ENCODE measurements at places on chromosomes 6 and 20. TPM values are rescaled to one million over a fixed set of nuclear protein-coding genes. Genes with fewer than 3 reads are reported as not detected.
A peak's percentile ranks its signal among the peaks of the same experiment; 100 is the strongest.

BTNL2 gene
- total RNA-seq, result not detected

GRCh38 chr6:148935705-148936435 lies 189.0 kb downstream of the UST start:
- no peaks in the 10 kb centered on the region for H3K36me3 ChIP-seq
- no peak for DNase-seq
- H3K27ac ChIP-seq, result no peak overlapping the region
- no peaks in the 10 kb centered on the region for H3K27me3 ChIP-seq
- no peaks in the 10 kb centered on the region for H3K4me1 ChIP-seq
- no peak overlapping the region for H3K4me3 ChIP-seq

DNA sequence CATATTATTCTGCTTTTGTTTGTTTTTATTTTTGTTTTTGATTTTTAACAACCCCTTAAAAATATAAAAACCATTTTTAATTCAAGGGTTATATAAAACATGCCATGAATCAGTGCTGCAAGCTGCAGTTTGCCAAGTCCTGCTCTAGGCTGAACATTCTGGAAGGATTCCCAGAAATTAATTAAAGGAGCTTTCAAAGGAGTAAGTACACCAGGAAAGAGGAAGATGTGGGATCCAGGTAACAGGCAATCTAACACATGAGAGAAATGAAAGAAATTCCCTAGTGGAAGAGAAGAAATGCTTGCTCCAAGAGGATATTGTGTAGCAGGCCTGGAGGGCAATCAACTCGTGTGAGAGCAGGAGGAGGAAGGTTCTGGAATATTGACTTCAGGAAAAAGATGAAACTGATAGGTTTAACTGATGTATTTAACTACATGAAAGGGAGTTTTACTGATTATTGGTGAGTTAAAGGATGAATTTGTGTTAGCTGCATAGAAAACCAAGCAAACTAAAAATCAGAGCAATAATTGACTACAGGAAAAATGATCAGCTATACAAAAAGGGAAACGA lies 146.0 kb upstream of the PHACTR1 start:
- H3K4me1 ChIP-seq, result peaks cover 18% of the 10 kb centered on the region
- H3K27ac ChIP-seq, result peak overlapping the region; percentile 5
- DNase-seq, result no peak

CST5 gene
- total RNA-seq, result not detected

DNA sequence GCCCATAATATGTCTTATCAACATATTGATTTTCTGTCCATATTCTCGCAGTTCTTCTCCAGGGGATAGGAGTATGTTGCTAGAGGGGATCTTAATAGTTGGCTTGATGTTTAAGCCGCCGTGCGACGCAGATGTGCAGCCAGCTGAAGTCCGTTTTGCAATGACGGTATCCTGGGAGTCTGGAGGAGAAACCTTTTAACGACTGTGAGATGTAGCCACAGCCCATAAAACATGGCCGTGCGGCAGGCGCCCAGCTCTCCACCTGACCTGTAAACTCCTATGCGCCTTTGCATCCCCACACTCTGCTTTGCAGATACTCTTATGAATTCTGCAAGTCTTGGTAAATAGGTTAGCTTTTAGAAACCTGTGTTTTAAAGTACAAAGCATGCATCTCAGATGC lies 36.9 kb downstream of the BMP6 start:
- H3K27ac ChIP-seq, result no peak overlapping the region
- H3K4me3 ChIP-seq, result no peak overlapping the region
- H3K36me3 ChIP-seq, result no peaks in the 10 kb centered on the region
- no peaks in the 10 kb centered on the region for H3K27me3 ChIP-seq
- H3K4me1 ChIP-seq, result no peaks in the 10 kb centered on the region

DNA sequence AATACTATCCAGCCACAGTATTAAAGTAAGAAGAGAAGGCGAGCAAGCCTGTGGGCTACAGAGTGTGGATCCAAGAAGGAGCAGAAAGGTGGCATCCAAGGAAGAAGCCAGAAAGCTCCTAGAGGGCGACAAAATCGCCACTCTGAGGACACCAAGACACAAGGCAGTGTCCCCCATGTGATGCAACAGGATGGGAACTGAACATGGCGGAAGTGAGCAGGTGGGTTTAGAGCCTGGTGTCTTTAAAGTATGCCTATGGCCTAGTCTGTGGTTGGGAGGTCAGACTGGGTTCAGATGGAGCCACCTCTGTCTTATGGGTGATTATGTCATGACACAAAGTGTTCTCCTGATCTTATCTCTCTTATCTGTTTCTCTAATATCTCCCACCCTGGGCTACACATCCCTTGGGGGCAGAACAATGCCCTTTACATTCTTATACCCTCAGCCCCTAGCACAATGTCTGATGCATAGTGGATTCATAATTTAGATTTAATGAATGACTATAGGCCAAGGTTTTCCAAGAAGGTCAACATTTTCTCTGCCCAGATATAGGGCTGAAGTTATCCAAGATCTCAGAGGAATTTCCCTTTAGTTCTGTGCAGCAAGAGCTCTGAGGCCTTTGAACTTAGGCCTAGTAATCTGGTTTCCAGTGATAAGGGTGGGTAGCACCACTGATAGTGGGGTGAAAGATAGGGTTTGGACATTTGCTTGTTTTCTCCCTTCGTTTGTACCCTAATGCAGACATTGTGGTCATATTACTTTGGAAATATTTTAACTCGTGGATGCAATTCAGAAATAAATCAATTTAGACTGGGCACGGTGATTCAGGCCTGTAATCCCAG lies 167.3 kb upstream of the AKIRIN2 start:
- no peaks in the 10 kb centered on the region for H3K4me1 ChIP-seq
- no peak overlapping the region for H3K27ac ChIP-seq
- H3K4me3 ChIP-seq, result no peak overlapping the region
- no peaks in the 10 kb centered on the region for H3K27me3 ChIP-seq
- DNase-seq, result no peak
- H3K36me3 ChIP-seq, result no peaks in the 10 kb centered on the region

DNA sequence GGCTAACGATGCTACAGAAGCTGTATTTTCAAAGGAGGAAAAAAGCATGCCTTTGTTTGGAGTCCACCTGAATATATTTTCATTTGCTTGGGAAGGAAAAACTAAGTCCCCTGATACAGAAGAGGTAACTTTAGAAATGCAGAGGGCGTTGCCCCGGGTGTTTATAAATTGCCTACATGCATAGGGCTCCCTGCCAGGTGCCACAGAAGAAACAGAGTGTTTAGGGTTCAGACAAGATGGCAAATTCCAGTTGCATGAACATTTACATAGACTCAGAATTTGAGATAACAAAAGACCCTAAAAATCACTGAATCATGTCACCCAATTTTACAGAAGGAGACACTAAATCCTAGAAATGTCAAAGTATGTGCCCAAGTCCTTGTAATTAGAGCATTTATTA lies 19.9 kb downstream of the RIN2 start:
- peaks cover 45% of the 10 kb centered on the region for H3K4me1 ChIP-seq
- H3K36me3 ChIP-seq, result no peaks in the 10 kb centered on the region
- H3K27ac ChIP-seq, result no peak overlapping the region
- H3K27me3 ChIP-seq, result no peaks in the 10 kb centered on the region
- no peak for DNase-seq

All from lower lobe of right lung (tissue), 2 donors.